Iris pigment epithelial cell (primary cell): ENCODE measurements at places on chromosomes 16 and 17.

GRCh38 chr17:49015179-49015923, 18.2 kb downstream of the IGF2BP1 start:
- DNase-seq: no peak

- DNase-seq: peak; percentile 72
Observed at GRCh38 chr17:43998552-43998951, 5.9 kb upstream of the NAGS start.

- no peak for DNase-seq
Observed at GRCh38 chr17:45990886-45991285, 8.2 kb upstream of the STH start.

DNA sequence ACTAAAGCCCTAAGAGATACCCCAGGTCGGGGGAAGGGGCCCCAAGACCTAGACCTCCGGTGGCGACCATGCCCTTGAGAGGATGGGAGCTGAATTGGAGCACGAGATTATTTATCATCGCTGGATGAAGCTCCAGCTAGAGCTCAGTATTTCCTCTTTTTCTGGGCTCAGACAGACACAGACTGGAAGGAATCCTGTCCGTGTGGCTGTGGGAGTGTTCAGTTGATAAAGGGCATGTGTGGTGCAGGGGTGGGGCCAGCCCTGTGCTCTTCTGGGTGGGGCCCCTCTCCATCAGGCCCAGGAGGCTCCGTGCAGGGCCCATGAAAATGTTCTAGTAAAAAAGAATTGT, 6.3 kb upstream of the CBX4 start:
- peak; percentile 32 for DNase-seq

DNA sequence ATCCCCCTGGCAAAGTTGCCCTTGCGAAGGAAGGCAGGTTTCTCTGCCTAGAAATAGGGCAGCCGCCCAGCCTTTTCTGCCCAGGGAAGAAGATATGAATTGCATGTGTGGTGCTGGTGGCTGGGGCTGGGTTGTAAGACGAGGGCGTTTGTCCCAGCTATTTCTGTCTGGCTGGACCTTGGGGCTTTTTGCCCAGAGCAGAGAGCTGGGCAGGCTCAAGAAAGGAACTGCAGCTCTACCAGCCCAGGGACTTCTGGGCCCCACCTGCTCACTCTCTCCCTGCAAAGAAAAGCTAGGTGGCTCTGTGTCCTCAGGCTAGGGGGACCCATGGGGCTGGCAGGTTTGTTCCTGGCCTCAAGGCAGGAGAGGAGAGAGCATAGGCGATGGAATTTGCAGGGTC, 586 bp downstream of the CACNG1 start:
- DNase-seq: no peak

DNA sequence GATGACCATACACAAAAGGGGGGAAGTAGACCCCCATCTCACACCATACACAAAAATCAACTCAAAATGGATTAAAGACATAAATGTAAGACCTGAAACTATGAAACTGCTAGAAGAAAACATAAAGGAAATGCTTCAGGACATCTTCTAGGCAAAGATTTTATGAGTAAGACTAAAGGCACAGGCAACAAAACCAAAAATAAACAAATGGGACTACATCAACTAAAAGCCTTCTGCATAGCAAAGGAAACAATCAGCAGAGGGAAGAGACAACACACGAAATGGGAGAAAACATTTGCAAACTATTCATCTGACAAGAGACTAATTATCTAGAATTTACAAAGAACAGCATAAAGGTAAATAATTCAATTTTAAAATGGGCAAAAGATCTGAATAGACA, 152.1 kb downstream of the AXIN2 start:
- no peak for DNase-seq

- peak; percentile 33 for DNase-seq
Observed at GRCh38 chr17:6455321-6455705, 11.1 kb downstream of the PIMREG start.

DNA sequence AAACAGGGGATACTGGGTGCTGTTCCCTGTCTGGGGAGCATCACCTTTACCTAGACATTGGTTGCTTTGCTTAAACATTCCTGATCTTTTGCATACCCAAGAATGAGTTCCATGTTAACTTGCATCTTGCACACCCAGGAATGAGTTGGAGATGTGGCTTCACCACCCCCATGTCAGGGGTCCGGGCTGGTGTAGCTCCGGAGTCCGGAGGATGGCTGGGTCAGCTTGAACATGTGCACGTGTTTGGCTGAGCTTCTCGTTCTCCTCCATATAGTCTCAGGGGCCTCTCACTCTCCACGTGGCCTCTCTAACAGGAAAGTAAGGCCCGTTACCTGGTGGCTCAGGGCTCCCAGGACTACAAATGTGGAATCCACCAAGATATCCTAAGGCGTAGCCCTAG, 18.2 kb upstream of the AMZ2 start:
- no peak for DNase-seq
